Naive B cell (primary cell): ENCODE measurements at places on chromosomes 2 and 18.

DNA sequence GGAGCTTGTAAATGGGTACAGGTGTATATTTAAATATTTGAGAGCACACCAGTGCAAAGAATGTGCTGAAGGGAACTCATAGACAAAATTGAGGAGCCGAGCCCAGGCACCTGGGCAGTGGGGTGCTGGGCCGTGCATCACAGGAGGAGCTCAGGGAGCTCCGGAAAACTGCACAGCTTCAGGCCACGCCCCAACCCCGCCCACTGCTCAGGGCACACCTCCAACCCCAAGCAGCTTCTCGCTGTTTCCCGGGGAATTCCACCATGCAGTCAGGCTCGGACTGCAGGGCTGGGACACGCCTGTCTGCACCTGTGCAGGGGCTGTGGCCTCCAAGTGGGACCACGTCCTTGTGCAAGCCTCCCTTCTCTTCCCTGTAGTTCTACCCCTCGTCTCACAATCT lies 243.0 kb downstream of the HDAC4 start:
- DNase-seq: no peak

DNA sequence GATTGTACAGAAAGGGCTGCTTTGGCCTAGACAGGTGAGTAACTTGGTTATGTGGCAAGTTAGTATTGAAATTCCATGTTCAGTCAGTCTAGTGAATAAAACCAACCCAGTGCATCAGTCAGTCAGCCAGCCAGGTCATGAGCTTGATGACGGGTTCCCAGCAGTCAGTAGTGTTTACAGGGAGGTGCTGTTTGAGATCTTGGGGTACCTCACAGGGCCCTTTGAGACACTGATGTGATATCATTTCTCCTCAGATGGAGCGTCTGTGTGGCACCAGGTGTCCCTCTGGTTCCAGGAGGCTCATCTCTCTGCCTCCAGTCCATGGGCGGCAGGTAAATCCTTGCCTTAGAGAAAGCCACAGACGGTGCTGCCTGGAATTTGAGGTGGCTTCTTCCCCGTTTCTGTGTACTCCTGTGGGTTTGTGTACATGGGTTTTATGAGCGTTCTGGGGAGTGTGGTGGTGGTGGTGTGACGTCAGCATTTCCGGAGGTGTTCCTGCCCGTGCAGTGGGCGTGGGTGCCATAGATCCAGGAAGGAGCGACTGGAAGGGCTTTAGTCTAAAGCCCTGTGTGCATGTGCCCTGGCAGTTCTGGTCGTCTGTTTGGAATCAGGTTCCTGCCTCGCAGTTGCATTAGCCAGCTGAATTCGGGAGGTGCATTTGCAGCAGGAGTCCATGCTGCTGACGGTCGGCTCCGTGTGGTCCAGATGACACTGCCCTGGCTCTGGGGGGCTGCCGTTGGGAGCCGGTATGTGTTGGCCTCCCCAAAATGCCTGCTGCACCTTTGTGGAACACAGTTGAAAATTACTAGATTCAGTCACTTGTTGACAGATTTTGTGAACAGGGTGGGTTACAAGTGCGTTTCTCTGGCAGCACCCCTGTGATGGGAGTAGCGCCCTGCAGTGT lies 2.1 kb downstream of the CTDP1 start:
- no peak for DNase-seq

GRCh38 chr2:84278386-84278785 lies 180.7 kb downstream of the SUCLG1 start:
- no peak for DNase-seq

GRCh38 chr2:193476171-193476800 lies 1281.6 kb upstream of the TMEFF2 start:
- DNase-seq: peak; percentile 63

GRCh38 chr2:240640939-240641338 lies 15.7 kb downstream of the GPR35 start:
- DNase-seq: no peak

DNA sequence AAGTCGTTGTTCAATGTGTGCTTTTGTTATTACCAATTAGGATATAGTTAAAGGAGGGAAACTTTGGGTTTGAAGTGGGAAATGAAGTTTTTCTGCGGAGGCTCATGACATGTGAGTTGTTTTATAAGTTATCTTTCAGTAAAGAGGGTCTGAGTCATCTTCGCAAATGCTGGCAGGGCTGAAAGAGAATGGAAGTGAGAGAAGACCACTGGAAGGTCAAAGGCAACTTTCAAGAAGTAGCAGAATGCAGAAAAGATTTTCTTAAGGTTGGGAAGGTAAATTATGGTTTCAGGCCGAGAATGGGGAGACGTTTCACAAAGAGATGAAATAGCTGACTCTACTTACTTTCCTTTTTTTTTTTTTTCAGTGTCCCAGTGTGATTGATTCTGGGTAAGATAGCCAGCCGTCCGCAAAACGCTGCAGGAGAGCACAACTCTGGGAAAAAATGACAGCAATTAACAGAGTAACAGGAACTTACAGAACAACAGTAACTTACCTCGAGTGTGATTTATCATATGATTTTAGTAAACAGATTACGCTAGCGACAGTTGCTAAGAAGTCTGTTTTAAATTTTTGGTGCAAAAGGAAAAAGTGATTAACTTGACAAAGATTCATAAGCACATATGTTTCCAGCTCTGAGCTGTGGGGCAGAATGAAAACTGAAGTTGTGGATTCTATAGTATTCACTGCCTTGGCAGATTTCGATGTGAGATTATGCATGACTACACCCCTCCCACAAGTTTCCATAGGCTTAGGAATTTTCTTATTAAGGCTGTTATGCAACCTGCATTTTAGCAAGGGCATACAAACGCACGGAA lies 46.8 kb upstream of the ACTR3 start:
- DNase-seq: no peak

GRCh38 chr18:57859314-57859713 lies 56.2 kb upstream of the ATP8B1 start:
- no peak for DNase-seq

- no peak for DNase-seq
Measured at GRCh38 chr18:46324087-46324955, 220.1 kb downstream of the HAUS1 start.

- no peak for DNase-seq
Measured at GRCh38 chr2:221529177-221529942, 42.7 kb downstream of the EPHA4 start.

DNA sequence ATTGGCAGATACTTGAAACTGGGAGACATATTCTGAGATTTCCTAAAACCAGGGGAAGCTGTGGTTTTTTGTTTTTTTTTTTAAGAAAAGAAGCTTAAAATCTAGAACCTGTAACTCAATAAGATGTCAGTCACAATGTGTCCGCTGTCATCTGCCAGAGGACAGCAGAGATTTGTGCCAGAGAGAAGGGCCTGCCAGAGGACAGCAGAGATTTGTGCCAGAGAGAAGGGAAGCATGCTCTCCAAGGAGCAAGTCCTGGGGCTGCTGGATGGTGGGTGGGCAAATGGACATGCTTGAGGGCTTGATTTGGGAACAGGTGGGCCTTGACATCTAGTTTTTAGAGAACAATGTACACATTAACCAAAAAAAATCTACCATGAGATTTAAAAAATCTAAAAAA lies 77.9 kb downstream of the CCDC93 start:
- DNase-seq: no peak

DNA sequence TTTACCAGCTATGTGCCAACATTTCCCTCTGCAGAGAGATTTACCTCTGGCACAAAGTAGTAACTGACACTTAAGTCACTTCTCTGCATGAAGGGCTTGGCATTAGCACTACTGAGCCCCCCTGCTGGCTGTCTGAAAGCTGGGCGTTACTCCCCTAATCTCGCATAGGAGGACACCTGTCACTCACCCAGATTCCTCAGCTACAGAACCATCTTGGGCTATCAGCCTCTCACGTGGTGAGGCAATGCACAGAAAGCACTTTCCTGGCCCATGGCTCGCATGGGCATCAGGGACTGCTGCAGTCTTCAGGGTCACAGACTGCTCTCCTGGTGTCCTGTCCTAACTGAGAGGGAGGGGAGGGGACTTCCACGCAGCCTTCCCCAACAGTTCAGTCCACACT lies 12.0 kb downstream of the SERPINE2 start:
- no peak for DNase-seq

DNA sequence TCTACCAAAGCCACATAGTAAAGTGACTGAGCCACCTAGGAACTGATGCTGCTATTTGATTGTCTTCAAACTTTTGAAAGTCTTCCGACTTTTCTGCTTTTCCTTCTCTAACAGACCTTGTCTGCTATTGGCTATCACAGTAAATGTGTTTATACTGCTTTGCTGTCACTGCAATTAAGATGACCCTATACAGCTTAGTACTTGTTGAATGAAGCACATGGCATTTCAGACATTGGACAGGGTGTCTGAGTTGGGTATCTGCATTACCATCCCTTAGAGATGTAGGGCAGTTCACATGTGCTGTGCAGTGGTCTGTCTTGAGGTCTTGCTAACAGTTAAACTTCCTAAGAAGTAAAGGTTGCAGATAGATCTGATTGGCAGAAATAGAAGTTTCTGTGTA lies 3.6 kb downstream of the WDR43 start:
- DNase-seq: no peak

- no peak for DNase-seq
Measured at GRCh38 chr2:45567288-45567963, 43.6 kb downstream of the SRBD1 start.

DNA sequence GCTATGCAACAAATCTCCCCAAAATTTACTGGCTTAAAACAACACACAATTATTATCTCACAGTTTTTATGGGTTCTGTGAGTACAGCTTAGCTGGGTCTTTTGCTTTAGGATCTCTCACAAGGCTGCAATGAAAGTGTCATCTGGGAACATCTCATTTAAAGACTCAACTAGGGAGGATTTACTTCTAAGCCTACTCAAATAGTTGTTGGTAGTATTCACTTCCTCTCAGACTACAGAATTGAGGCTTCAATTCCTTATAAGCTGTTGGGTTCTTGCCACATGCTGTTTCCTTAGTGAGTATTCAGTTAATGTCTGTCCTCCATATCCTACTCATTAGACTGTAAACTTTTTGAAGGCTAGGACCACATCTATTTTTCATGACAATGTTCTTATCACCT lies 72.3 kb downstream of the MDH1 start:
- DNase-seq: no peak

GRCh38 chr2:11621410-11621809 lies 48.6 kb downstream of the NTSR2 start:
- no peak for DNase-seq

- DNase-seq: no peak
Measured at GRCh38 chr18:295756-296490, 28.1 kb upstream of the THOC1 start.

DNA sequence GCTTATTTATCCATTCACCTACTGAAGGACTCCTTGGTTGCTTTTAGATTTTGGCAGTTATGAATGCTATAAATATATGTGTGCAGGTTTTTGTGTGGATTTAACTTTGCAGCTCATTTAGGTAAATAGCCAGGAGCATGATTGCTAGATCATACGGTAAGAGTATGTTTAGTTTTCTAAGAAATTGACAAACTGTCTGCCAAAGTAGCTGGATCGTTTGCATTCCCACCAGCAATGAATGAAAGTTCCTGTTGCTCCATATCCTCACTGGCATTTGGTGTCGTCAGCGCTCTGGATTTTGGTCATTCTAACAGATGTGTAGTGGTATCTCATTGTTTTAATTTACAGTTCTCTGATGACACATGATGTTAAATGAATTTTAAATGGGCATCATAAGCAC lies 8.7 kb upstream of the DIPK1C start:
- DNase-seq: no peak

- DNase-seq: no peak
Measured at GRCh38 chr2:205556357-205556756, 125.9 kb upstream of the NRP2 start.
